ENCODE measurements at places on chromosomes 4 and X.

DNA sequence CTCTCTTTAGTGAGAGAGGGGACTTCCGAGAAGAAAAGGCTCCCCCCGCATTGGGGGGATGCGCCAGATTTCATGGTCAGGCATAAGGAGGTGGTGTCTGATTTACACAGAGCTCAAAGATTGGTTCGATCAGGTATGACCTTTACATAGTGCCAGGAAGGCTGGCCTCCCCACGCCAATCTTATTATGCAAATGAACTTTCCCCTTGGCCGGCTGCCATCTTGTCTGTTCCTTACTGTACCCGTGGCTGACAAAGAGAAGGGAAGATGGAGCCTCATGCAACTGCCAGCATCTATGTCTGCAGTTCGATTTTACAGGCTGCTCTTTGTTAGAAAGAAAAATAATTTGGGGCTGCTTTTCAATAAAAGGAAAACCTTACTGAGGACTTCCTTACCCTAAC, 197.2 kb downstream of the GPM6A start:
- DNase-seq = no peak

- no peak for DNase-seq
These were observed 315.4 kb downstream of the PPP3CA start for GRCh38 chr4:101031971-101032370.

- no peak for DNase-seq
These were observed 50.3 kb downstream of the SNX25 start for GRCh38 chr4:185259719-185260118.

DNA sequence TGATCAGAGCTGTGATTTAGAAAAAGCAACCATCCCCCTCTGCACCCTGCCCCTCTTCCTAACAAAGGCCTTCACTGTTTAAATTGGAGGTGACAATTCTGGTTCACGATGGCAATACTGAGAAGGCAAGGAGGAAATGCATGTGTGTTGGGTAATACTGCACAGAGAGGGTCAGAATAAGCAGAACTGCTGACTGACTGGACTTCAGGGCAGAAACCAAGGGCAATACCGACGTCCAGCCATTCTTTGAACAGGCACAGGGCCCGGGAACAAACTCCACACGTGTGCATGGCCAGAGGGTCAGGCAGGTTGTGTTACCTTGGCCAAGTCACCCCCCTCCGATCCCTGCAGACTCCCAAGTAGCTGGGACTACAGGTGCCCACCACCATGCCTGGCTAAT, 6.0 kb downstream of the ACSL1 start:
- DNase-seq = no peak

- DNase-seq = no peak
These were observed 1.8 kb upstream of the CUL4B start for GRCh38 chrX:120562569-120562926.

DNA sequence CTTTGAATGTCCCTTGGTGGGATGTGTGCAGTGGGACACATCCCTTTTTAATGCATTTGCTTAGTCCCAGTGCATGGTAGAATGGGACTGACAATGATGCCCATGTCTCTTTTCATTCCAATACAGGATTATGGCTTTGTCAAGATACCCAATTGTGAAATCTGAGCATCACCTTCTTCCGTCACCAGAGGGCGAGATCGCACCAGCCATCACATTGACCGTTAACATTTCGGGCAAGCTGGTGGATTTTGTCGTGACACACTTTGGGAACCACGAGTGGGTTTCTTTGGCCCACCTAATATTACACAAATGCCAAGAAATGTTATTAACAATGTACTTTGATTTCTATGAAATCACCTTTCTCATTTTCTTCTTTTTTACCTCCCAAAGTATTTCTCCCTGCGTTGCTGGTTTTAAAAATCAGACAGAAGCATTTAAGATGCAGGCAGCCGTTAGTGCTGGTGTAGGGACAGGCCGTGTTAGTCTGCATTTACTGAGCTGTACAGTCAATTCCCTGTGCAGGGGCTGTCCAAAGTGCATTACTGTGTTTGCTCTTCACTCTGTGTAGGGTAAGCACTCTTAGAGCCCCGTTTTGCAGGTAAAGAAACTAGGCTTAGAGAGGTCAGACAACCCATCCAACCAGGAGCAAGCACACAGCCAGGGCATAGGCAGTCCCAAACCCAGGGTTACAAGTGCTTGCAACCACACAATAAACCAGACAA, 46.5 kb downstream of the CWH43 start:
- DNase-seq = no peak
